ENCODE measurements at places on chromosomes 3 and 15.

GRCh38 chr3:196145468-196146262, 63.8 kb upstream of the TFRC start:
- DNase-seq: no peak

GRCh38 chr15:60614028-60614427, 135.1 kb upstream of the ICE2 start:
- DNase-seq: no peak

- no peak for DNase-seq
Observed at GRCh38 chr3:25150199-25150598, 277.9 kb upstream of the RARB start.

- DNase-seq: no peak
Observed at GRCh38 chr3:155494332-155494731, 200.8 kb upstream of the STRIT1 start.

DNA sequence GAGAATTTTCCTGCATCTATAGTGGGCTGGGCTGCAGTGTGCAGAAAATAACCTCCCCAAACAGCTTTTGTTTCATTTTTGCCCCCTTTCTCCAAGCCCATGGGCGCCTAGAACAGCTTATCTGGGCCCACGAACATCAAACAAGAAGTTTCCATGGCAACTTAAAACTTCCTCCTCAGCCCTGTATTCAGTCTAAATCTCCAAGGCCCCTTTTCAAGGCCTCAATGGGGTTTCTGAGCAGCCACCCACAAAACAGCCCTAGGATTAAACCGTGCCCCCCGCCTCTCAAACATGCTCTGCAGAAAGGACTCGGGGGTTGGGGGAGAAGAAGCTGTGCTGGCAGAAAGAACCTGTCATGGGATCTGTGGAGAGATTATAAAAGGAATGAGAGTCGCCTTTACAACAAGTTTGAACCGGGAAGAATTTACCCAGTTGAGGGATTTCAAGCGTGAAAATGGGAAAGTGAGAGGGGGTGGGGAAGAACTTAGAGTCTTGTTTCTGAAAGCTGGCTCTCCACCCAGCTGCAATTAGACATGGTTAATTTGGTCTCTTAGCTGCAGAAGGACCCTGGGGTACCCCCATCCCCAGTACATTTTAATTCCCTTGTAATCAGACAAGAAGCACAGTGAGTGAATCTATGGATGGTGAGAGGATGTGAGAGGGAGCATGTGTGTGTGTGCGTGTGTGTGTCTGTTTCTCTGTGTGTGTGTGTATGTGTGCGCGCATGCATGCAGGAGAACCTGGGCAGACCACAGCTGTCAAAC, 4.3 kb upstream of the FAM107A start:
- DNase-seq: no peak

- DNase-seq: no peak
Observed at GRCh38 chr3:71415681-71416122, 167.8 kb downstream of the FOXP1 start.

DNA sequence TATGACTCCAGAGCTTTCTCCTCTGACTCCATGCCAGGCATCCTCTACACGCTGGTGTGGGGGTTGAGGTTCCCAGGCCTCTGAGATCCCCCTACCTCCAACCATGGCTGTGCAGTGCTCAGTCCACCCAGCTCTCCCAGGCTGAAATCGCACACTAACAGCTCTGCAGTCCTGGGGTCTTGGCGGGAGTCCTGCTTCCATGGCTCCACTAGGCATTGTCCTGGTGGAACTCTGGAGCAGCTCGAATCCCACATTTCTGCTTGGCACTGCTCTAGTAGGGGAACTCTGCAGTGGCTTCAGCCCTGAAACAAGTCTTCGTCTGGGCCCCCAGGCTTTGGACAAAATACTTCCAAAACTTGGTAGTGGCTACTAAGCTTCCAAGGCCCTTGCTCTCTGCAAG, 50.7 kb downstream of the ROPN1B start:
- no peak for DNase-seq

DNA sequence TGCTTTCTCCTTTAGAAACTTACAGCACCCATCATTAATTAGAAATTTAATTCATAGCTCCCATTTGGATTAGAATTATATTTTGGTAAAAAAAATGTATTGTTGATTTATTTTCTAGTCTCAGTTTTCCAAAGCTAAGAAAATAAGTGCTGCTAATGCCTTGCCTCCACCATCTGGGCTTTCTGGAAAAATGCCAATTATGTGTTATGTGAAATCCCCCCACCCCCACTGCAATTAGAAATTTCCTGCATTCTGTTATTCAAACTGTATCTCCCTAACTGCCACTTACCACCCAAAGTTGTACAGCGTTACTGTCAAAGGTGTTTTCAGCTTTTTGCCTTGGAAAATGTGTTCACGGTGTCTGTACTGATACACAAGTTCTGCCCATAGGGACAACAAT, 617.2 kb upstream of the UBE2E2 start:
- DNase-seq: no peak

DNA sequence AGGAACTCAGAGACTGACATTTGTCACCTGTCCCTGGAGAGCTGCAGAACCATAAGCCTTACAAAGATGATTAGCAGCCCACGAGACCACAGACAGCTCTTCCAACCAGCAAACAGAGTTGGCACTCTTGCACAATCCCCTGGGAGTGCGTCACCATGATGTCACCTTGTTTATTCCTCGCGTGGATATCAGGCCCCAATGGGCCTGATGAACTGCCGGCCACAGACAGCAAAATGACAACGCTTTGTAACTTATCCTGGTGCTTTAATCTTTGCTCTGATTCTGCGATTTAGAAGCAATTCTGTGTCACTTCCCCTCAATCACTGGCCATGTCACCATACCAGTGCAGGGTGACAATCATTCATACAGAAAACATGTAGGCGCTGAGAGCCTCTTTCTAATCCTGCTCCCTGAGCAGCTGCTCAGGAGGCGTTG, 89.2 kb downstream of the TAMM41 start:
- DNase-seq: no peak

DNA sequence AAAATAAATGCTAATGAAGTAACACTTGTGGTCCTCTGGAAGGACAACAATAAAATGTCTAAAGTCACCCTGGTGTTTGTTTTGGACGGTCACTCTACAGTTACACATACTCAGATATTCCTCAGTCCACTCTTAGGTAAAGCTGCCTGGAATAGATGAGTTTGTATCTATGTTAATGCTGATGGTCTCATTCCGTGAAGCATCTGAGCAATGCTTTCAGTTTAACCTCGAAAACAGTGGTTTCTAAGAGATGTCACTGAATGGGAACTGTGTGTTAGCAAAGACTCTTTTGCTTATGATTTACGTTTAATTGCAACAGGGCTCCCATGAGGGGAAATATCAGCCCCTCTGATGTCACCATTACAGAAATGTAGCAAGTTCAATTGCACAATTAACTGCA, 49.1 kb downstream of the FBN1 start:
- no peak for DNase-seq

DNA sequence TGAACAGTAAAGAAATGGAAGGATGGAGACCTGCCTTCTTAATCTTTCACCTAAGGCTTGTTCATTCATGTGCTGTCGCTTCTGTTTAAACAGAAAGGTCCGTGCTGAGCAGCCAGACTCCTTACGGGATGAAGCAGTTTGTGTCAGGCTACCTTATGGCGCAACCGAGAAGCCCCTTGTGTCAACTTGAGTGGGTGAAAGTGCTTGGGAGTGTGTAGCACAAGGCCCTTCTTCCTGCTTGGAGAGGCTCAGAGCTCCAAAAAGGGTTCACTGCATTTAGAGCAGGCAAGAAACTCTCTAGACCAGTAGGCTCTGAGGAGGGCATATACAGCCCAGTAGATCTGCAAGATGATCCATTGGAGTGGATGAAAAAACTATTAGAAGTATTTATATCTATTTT, 16.0 kb downstream of the CAPN3 start:
- no peak for DNase-seq

GRCh38 chr3:169153656-169154055, 509.9 kb downstream of the MECOM start:
- no peak for DNase-seq

GRCh38 chr3:167729591-167729990, 5.1 kb downstream of the PDCD10 start:
- DNase-seq: no peak

DNA sequence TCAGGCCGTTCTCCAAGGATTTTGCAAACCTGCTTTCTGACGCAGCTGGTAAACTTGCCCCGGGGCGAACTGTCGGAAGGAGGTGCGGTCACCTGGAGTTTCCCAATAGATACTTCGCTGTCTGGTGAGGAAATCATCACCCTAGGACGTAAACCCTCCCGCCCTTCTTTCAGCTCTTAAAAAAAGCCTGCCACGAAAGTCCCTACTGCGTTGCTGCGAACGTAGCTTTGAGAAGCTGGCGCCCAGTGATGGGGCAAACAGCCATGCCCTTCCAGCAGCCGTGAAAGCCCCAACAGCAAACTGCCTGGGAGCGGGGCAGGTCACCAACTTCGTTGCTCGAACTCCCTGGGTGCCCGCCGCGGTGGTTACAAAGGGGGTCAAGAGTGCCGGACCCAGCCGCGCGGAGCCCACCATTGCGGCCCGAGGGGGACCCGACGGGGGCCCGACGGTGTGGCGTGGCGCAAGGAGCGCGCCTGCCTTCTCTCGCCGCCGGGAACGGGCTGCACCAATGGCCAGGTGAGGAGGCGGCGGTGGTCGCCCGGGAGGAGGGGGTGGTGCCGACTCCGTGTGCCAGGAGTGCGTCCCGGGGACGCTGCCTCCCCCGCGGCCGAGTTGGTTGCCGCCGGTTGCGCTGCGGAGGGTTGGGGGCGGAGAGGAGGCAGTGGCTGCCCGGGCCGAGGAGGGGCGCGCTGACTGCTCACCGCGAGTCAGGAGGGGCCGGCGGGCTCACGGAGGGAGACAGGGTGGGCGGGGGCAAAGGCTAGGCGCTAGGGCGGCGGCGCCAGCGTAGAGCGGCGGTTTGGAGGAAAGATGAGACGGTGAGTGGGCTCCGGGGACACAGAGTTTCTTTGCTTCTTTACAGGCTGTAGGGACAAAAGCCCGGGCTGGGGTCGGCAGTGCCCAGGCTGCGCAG, at the start of gene PHLDB2:
TSS of gene PHLDB2 (plus strand) at position 205 of the 913 bp plus-strand sequence. CDS start 24,813 bp downstream, outside the sequence.
- DNase-seq: peak; percentile 51

DNA sequence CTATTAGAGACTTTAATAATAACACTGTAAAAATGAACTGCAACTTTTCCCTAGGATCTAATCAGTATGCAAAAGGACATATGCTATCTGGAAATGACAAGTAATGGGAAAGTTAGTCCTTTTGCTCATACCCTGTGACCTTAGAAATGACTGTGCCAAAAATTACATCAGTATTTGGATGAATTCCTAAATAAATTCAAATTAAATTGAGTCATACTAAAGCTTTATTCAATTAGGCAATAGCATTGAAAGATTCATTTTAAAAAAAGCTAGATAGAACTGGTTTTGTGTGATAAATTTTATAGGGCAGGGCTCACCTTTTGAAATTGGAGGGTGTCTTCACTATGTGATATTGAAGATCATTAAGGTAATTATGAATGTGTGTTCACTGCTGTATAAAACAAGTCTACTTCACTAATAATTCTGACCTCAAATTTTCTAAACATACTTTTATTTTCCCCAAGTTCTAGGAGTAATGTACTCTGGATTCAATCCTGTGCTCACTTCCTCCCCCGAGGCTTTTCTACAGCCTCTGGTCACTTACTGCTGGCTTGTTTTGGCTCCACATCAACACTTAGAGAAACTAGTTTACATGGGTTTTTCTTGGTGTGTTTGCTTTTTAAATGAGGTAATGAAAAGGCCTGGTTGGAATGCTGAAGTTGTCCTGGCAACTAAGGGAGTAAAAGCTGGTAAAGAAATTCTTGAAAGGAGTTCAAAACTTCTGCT, 44.4 kb upstream of the SPTSSB start:
- no peak for DNase-seq

DNA sequence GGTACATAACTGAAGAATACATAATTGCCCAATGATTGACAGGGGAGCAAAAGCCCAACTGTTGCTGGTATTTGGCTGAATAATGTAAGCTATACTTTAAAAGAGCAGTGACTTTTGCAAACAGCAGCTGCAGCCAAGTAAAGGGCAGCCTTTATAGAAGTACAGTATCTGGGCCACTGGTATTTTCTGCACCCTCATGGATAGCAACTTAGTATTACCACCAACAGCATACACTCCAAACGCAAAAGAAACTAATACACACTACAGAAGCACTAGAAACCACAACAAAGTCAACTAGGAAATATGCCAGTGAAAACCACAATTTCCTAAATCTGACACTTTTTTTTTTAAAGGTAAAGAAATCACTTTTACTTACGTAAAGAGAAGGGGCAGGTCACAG, 206.1 kb downstream of the TIGIT start:
- DNase-seq: no peak

- no peak for DNase-seq
Observed at GRCh38 chr3:65729555-65729954, 309.2 kb downstream of the MAGI1 start.

DNA sequence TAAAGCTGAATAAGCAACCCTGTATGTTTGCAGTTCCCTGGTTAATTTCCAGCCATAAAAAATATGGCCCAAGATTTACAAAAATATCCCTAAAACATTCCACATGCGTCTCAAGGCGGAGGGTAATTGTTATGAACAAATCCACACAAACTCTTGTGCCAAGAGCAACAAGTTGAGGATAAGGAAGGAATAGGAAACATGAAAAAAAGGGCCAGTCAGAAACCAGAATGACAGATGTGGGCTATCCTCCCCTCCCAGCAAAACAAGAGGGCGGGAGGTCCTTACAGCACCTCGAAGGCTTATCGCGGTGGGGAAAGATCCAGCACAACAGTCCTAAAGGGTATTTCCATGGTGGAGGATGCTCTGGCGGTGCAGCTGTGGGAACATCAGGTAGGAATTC, 155.6 kb upstream of the HES1 start:
- no peak for DNase-seq

GRCh38 chr3:161977063-161977462, 480.5 kb downstream of the OTOL1 start:
- DNase-seq: no peak

DNA sequence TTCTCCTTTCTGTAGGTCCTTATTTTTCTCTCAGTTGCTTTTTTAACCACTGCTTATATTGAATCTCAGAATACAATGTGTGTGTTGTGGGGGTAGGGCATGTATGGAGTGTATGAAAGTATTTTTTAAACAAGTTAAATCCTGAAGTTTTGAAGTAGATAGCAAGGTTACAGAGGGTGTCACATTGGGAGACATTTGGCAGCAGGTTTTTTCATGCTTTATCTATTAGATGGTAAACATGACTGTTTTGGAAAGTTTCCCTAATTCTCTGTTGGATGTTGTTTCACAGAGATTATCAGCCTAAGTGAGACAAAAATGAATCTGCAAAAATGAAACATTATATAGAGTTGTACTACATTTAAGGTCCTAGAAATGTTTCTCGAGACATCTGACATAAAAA, 190.6 kb upstream of the ARPP21 start:
- DNase-seq: no peak

DNA sequence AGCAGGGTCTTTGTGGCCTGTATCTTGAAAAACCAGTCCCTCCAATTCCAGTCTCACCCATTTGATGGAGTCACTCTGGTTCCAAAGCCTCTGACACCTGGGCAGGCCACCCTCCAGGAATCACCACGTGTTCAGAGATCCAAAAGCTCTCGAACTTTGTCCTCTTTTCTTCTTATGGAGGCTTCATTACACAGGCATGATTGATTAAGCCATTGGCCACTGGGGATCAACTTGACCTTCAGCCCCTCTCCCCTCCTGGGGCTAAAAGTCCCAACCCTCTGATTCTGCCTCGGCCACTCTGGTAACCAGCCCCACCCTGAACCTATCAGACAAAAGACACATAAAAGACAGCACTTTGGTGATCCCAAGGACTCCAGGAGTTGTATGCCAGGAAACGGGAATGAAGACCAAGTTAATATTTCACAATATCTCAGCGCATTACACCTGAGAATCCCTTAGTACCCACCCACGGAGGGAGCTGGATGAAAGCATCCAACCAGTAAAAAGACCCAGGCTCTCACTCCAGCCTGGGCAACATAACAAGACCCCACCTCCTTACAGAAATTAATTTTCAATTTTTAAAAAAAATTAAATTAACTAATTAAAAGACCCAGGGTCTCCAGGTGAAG, 23.0 kb upstream of the SSUH2 start:
- DNase-seq: no peak

Data from activated CD4-positive, alpha-beta T cell treated with anti-CD3 and anti-CD28 coated beads, Interleukin-2, amount 50 U/mL, for 1 hour (primary cell).